RKO (cell line): ENCODE measurements at places on chromosomes 13 and 19.
A peak's percentile ranks its signal among the peaks of the same experiment; 100 is the strongest.

- DNase-seq, result no peak
Measured at GRCh38 chr13:33069365-33069764, 53.1 kb downstream of the KL start.

- no peak for DNase-seq
Measured at GRCh38 chr13:71659404-71659803, 207.6 kb downstream of the DACH1 start.

DNA sequence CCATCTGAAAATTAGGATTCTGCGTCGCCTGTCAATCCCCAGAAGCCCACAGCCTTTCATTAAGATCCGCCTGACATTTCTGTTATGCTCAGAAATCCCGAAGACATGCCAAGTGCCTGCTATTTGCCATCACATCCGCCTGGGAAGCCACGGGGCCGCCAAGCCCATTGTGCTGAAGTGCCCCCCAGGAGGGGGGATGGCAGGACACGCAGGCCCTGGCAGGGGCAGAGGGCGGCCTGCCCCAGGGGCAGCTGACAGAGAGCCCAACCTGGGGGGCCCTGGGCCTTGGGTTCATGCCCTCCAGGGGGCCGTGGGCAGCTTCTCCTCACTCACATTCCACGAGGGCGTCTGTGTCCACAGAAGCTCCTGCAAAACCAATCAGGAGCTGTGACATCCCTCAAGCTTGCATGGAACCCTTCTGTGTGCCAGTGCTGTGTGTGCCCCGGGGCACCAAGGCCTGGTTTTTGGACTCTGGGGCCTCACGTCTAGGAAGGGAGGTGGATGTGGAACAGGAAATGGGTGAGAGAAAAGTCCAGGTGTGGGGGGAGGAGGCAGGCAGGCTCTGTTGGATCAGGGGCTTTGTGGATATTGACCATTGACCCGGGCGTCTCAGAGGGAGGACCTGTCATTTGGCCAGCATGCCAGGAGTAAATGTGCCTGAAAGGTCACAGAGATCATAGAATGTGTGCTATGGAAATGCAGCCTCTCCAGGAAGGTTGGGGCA lies 122.9 kb downstream of the URI1 start:
- DNase-seq, result no peak

DNA sequence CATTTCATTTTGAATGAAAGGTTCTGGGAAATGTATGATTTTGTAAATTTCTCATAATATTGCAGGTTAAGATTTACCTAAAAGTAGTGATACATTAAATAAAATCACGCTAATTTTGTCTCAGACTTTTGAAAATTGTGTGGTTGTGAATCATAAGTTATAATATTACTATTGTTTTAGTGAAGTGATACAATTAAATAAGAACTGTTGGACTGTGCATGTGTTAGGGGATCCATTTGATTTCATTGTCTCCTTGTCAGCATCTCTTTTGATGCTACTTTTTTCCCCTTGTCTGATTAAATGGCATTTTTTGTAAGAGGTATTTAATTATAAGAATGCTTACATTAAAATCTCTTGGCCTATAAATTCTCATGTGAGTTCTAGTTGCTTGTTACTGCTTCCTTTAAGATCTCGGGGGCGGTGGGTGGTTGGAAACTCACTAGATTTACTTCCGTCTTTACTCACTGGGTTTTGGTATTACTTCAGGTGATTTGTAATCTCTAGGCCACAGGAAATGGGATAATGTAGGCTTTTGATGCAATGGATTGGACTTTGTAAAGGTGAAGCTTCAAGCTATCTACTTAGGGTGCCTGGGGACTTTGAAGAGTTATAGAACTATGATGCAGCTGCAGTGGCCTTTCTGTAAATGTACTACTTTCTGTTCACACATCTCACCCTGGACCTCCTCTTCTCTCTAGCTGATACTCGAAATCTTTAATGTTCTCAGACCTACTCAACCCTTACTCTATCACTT lies 66.5 kb downstream of the PAN3 start:
- DNase-seq, result no peak

GRCh38 chr19:55678121-55678671 lies 3.2 kb downstream of the EPN1 start:
- DNase-seq, result no peak

- DNase-seq, result no peak
Measured at GRCh38 chr19:9720541-9720940, 45.6 kb upstream of the ZNF562 start.

DNA sequence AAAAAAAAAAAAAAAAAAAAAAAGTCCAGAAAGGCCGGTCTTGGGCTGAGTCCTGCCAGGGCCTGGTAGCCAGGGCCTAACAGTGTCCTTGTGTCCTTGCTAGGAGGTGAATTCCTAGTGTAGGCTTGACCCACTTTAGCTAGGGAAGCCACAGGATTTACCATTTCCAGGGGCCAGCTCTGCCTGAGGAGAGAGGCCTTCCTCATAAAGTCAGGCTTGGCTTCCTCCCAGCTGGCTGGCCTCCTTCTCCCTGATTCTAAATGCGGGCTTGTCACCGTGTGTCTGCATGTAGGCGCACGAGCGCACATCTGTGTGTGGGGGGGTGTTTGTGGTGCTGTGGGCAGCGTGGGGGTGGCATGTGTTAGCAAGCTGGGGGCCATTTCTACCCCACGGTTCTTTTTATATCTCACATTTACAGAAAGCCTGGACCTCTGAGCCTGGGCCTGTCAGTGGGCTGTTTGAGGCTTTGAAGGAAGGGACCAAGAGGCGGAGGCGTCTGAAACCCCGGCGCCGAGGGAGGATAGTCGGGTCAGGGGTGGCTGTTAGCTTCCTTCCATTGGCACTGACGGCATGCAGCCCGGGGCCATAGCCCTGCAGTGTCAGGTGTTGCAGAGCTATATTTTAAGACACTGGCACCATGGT lies 31.7 kb downstream of the IER2 start:
- DNase-seq, result no peak

DNA sequence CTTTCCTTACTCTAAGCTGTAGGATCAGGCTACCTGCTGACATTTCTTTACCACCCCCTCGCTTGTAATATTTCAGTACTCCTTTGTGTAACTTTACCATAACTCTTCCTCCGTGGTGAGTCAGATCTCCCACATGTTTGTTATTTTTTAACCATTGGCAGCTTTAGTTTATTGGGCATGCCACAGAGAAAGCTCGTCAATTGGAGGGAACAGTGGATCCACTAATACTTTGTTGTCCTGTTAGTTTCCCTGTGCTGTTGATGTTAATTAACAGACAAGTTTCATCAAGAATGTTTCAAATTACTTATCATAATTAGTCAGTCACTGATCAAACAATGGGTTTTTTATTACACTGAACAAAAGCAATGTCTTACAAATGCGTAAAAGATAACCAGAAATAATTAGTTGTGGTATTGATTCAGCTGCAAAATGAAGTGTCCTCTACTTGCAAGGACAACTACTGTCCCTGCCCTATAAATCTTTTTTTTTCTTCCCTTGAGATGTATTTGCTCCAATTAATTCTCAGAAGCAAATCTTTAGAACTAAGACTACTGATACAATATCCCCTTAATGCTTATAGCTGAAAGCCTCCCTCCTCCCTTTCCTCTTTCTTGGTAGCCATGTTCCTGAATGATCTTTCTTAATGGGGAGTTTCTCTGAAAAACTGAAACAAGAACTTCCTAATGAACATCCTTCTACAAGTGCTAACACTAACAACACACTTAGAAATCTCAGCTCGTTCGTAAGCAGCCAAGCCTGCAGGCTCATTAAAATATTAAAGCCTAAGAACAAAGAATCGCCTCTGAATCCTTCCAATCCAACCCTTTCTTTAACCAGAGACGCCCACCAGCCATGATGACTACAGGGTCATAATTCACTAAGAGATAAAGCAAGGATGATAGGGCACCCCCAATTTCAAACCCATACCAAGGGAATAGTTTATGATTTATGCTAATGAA lies 22.2 kb downstream of the EFNB2 start:
- DNase-seq, result no peak

DNA sequence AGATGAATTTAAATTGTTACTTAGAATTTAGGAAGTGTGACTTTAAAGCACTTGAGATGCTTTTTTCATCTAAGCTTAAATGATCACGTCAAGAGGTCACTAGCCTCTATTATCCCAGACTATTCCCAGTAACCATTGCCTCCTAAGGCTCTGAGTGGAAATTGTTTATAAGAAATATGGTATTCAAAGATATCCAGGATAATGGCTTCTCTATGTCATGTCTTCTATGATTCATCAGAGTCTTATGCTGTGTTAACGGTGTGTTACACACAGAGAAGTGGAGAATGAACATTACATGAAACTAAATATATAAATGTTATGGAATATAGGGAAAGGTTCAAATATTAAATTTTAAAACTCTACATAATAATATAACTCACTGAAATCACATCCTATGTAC lies 79.8 kb upstream of the NBEA start:
- no peak for DNase-seq

GRCh38 chr13:45932172-45932571 lies 80.6 kb upstream of the SIAH3 start:
- DNase-seq, result no peak

DNA sequence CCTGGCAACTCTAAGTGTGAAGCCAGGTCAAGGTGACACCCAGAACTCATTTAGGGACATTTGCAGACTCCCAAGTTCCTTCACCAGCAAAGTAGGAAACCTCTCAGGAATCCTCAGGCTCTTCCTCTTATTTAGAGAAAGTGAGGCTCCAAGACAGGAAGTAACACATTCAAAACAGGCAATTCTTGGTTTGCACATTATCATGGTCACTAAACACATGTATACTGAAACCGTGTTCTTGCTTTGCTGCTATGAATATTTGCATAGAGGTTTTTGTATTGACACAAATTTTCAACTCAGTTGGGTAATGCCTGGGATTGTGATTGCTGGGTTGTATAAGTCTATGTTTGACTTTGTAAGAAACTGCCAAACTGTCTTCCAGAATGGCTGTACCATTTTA lies 13.2 kb upstream of the URI1 start:
- no peak for DNase-seq

DNA sequence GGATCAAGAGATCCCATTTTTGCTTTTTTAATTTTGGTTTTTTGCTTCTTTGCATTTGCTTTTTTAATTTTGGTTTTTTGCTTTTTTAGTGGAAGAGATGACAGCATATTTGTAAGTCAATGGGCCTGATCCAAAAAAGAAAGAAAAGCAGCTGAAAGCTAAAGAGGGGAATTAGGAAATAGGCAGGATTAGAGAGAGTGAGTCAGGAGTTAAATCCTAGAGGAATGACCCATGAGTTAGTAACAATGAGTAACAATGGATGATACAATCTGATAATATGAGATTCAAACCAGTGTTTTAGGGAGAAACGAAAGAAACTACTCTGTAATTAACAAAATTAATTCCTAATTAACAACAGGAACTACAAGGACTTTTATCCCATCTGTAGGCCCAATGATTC lies 111.2 kb upstream of the SGCG start:
- peak; percentile 61 for DNase-seq

- no peak for DNase-seq
Measured at GRCh38 chr13:43631106-43631505, 155.7 kb downstream of the ENOX1 start.

- no peak for DNase-seq
Measured at GRCh38 chr13:26881154-26881553, 120.6 kb upstream of the GPR12 start.

GRCh38 chr13:40438999-40439797 lies 227.2 kb downstream of the FOXO1 start:
- DNase-seq, result no peak

DNA sequence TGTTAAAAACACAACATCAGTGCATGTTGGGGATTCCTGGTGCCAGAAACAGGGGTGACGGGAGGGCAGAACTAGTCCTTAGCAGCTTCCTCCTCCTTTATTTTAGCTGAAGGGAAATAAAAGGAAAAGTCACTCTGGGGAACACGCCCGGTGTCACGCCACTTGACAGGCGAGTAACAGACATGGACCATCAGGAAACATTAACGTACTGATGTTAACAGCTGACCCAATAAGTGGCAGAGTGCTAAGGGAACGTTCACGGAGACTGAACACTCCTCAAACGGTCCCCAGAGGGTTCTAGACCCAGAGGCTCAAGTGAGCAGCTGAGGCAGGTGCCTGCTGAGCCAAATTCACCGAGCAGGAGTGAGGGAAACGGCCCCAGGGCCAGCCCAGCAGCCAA lies 13.9 kb upstream of the EIF3G start:
- DNase-seq, result no peak

- no peak for DNase-seq
Measured at GRCh38 chr19:16121141-16121540, 9.5 kb downstream of the RAB8A start.

- DNase-seq, result peak; percentile 53
Measured at GRCh38 chr19:47609906-47610894, 1.3 kb downstream of the BICRA start.

GRCh38 chr19:38655148-38655824 lies 7.8 kb downstream of the ACTN4 start:
- DNase-seq, result no peak

GRCh38 chr13:102651892-102652291 lies 43.0 kb downstream of the METTL21C start:
- no peak for DNase-seq

- DNase-seq, result no peak
Measured at GRCh38 chr13:48266701-48267639, 34.0 kb downstream of the ITM2B start.

DNA sequence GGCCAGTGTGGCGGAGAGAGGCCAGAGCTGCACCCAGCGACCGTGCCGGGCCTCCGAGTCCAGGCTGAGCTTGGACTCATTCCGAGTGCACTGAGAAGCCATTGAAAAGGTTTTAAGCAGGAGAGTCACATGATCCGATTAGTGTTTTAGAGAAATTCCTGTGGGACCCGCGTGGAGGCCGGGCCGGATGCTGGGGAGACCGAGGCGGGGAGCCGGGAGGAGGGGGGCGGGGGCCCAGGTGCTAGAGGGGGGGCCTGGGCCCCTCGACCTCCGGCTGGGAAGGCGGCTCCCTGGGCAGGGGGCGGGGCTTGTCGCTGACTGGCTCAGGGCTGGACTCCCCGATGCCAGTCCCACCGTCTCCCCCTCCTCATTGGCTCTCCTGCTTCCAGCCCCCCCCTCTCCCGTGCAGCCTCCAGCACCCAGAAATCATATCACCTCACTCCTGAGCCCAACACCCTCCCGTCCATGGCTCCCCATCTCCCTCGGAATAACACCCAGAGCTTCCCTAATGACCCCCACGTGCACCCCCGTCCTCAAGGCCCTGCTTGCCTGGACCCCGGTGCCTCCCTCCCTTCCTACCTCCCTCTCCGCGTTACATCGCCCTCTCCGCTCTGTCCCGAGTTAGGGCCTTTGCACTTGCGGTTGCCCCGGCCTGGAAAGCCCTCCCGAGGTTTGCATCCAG lies 5.2 kb upstream of the ZNF579 start:
- DNase-seq, result no peak

- DNase-seq, result peak; percentile 53
Measured at GRCh38 chr13:103140001-103140671, 73.9 kb upstream of the SLC10A2 start.

GRCh38 chr19:8505680-8506401 lies 3.4 kb upstream of the PRAM1 start:
- DNase-seq, result peak; percentile 69

DNA sequence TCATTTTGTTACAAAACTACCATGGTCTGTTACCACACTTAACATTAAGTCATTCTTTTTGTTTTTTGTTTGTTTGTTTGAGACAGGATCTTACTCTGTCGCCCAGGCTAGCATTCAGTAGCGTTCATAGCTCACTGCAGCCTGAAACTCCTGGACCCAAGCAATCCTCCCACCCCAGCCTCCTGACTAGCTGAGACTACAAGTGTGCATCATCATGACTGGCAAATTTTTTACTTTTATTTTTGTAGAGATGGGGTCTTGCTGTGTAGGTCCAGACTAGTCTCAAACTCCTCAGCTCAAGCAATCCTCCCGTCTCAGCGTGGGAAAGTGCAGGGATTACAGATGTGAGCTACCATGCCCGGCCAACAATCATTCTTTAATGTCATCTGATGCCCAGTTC lies 3.3 kb downstream of the ALDH16A1 start:
- no peak for DNase-seq

GRCh38 chr19:15684828-15685227 lies 11.9 kb downstream of the CYP4F12 start:
- DNase-seq, result peak; percentile 15
